ENCODE measurements at places on chromosomes 7 and 10.
A peak's percentile ranks its signal among the peaks of the same experiment; 100 is the strongest.

DNA sequence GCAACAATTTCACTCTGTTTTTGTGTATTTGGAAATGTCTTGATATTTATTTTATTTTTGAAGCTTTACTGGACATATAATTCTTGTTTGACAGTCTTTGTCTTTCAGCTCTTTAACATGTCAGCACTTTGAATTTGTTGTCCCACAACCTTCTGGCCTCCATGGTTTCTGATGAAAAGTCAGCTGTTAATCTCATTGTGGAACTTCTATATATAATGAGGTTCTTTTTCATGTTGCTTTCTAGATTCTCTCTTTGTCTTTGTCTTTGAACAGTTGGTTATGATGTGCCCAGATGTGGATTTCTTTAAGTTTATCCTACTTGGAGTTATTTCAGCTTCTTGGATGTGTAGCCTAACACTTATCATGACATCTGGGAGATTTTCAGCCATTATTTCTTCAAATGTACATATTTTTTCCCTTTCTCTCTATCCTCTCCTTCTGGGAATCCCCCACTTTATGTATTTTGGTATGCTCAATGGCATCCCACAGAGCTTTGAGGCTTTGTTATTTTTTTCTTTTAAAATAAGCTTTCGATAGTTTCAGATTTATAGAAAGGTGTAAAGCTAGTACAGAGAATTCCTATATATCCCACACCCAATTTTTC, 9.5 kb upstream of the LMTK2 start:
- DNase-seq = no peak

DNA sequence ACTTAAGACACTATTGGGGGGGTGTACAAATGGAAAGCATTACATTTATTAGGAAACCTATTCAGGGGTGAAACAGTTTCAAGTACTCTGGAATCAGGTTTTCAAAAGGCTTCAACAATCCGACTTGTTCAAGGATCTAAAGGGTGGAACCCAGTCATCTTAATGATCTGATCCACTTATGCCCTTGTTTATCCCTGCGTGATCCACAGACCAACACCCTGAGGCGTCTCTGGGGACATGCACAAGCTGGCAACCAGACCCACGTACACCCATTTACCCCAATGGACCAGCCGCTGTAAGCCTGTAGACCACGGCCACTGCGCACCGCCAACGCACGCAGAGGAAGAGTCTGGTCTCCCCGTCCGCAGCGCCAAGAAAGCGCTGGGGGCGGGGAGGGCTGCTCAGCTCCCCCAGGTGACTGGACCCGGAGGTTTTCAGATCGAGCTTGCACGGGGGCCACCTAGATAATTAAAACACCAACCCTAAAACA, 13.4 kb downstream of the HNRNPF start:
- peak; percentile 48 for DNase-seq

- DNase-seq = no peak
These were observed 17.2 kb upstream of the GRB10 start for GRCh38 chr7:50799873-50800272.

DNA sequence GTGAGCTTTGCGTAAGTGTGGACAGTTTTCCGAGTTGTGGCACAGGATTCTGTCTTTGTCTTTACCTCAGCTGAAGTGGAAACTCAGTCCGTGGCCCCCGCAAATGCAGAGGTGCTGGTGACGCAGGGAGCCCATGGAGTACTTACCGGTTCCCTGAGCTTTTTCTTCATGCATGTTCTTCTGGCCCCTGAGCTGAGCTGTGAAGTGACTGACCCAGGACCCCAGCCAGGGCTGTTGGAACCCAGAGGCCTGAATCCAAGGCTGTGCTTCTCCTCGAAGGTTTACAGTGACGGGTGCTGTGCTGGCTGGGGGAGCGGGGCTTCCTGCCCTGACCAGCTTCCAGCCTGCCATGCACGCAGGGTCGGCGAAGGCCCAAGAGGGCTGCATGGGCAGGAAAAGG, 223.5 kb downstream of the GLRX3 start:
- no peak for DNase-seq

DNA sequence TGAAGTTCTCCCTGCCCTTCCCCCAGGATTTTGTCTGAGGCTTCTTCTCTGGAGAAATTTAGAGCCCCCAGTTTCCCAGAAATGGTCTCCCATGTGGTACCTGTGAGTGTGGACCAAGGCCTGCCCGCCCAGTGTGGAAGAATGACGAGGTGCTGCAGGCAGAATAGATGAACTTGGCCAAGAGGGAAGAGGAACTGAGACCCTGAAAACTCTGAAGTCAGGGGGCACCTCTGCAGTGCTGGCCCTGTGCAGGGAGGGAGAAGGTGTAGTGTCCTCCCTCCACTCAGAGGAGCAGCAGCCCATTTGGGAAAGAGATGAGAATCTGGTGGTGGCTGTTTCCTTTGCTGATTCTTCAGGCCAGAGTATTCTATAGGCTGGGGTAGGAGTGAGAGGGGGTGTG, 115.2 kb upstream of the PCGF5 start:
- no peak for DNase-seq

GRCh38 chr7:107318523-107319160, 149.8 kb downstream of the HBP1 start:
- DNase-seq = no peak

DNA sequence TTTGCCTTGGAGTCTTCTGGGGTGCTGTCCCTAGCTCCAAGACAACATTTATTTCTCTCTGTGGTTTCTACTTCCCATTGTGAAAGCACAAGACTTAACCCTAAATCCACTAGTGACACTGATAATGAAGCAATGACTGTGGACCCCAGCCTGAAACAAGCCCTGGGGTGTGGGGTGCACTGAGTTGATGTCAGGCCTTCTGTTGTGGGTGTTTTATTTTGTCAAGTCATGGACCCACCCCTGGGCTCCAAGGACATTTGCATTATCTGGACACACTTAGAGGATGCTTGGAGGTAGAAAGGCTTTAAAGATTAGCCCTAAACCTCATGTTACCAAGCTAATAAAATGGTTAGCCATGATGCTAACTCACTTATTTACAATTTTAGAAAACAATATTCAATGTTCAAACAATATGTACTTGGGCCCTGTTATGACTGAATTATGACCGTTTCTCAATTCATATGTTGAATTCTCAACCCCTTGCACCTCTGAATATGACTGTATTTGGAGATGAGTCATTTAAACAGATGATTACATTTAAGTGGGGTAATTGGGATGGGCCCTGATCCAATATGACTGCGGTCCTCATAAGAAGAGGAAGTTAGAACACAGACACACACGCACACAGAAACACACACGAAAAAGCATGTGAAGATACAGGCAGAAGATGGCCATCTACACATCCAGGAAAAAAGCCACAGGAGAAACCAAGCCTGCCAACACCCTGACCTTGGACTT, 137.2 kb upstream of the IGFBP3 start:
- DNase-seq = no peak

DNA sequence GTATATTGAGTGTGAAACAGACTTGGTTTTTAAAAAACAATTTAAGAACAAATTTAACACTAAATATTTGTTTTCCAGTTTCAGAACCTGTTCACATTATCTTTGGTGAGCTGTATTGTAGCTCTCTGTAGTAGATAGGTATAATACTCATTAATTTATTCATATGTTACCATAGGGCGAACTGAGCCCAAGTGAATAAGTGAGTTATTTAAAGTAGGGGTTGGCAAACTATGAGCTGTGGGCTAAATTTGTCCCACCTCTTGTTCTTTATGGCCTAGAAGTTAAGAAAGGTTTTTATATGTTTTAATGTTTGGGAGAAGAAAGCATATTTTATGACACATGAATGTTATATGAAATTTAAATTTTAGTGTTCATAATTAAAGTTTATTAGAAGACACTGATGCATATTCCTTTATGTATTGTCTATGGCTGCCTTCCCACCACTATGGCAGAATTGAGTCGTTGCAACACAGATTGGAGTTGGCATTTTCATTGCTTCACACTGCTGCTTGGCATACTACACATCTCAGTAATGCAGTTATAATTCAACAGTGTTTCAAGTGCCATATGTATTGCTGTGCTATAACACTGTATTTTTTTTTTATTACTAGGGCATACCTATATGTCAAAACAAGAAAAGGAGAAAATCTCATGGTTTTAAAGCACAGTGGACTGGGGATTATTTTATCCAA, 146.5 kb downstream of the ADK start:
- no peak for DNase-seq

- DNase-seq = no peak
These were observed 4.1 kb downstream of the ACBD7 start for GRCh38 chr10:15084502-15084922.

DNA sequence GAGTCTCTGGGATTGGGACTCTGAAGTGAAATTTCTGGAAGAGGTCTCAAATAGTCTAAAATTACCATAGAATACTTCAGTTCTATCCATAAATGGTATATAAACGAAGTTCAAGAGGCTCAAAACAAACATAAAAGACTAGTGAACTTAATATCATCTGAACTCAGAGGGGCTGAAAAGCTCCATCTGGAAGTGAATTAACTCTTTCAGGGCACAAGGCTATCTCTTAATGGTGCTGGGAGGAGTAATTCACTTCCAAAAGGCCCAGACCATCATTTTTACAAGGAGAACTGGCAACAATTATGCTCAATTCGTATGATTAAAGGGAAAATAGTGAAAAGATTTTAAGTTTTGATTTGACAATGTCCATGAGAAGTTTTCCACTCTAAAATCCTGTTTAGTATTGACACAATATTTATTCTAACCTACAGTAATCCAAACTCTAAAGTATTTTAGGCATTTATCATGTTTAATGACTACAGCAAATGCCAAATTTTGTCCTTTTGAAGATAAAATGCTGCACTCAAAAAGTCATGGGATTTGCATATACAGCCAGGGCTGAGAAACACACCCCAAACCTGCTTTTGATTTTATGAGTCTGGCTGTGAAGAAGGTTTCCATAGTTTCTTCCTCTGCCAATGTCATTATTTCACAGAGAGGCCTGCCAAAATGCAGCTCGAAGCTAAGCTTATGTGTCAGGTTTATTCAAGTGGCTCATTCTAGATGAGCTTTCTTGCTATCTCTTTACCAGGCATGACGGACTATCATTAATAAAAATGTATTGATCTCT, 143.9 kb downstream of the HIBADH start:
- DNase-seq = no peak

DNA sequence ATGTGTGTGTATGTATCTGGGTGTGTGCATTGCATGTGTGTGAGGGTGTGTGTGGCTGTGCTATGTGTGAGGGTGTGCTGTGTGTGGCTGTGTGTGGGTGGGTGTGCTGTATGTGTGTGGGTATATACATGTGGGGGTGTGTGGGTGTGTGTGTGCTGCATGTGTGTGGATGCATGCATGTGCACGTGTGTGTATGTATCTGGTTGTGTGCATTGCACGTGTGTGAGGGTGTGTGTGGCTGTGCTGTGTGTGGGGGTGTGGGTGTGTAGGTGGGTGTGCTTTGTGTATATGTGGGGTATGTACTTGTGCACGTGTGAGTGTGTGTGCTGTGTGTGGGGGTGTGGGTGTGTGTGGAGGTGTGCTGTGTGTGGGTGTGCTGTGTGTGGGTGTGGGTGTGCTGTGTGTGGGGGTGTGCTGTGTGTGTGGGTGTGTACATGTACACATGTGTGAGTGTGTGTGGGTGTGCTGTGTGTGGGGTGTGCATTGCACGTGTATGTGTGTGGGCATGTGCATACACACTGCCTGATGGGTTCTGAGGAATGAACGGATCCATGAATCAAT, 579.8 kb downstream of the PTPRN2 start:
- no peak for DNase-seq

GRCh38 chr10:11411926-11412545, 199.4 kb downstream of the USP6NL start:
- no peak for DNase-seq

DNA sequence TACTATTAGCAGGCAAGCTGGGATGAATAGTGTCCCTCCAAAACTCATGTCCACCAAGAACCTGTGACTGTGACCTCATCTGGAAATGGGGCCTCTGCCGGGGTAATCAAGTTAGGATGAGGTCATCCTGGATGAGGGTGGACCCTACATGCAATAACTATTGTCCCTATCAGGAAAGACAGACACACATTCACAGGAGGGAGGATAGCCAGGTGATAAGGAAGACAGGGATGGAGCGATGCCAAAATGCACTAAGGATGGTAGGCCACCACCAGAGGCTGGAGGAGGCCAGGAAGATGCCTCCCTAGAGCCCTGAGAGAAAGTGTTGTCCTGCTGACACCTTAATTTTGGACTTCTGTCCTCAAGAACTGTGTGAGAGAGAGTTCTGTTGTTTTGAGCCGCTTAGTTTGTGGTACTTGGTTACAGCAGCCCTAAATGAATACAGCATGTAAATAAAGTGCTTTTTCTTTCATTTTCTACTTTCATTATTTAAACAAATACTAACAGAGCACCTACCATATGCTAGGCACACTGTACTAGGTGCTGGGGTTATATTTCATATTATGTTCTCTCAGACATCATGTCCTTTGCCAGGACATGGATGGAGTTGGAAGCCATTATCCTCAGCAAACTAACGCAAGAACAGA, 111.9 kb downstream of the USP6NL start:
- no peak for DNase-seq

DNA sequence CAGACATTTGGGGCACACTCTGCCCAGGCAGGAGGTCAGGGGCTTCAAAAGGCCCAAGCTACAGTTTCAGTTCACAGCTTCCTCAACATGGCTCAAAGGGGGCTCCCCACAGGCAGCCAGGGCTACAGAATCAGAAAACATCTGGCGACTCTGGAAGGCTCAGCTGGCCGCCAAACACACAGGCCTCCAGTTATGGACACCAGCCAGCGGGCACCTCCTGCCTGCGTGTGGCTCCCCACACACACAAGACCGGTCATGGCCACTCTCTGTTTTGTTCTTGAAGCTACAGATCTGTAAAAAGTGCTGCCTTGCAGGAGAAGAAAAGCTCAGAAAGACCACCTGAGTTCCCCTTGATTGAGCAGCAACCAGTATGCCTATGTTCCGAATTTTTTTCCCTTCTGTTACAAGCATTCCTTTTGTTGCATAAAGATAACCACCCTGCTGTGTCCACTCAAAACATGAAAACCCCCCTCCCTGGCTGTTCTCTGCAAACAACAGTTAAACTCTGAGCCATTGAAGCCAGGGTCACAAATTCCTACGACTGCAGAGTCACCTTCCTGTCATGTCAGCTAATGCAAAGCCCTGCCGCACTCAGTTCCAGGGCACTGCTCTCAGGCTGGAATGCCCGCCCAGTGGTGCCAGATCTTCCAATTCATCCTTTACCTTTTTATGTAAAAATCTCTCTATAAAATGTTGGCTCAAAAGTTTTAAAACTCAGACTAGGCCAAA, 33.6 kb downstream of the VSTM4 start:
- no peak for DNase-seq

DNA sequence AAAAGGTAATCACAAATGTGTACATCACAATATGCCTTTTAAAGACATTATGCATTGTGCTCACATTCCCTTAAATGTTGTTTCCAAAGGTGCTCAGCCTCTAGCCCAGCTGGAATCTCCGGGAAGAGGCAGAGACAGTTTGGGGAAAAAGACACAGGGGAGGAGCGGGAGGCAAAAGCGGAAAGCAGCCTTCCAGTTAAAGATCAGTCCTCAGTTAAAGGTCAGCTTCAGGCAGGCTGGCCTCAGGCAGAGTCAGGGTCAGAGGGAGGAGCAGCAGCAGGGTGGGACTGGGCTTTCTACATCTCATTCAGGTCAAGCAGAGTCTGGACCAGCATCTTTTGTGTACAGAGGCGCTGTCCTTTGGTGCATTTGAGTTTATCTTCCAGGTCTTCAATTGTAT, 18.6 kb downstream of the ST7 start:
- no peak for DNase-seq
